Thoracic aorta (tissue), 2 donors: ENCODE measurements at places on chromosomes 2 and 18.

DNA sequence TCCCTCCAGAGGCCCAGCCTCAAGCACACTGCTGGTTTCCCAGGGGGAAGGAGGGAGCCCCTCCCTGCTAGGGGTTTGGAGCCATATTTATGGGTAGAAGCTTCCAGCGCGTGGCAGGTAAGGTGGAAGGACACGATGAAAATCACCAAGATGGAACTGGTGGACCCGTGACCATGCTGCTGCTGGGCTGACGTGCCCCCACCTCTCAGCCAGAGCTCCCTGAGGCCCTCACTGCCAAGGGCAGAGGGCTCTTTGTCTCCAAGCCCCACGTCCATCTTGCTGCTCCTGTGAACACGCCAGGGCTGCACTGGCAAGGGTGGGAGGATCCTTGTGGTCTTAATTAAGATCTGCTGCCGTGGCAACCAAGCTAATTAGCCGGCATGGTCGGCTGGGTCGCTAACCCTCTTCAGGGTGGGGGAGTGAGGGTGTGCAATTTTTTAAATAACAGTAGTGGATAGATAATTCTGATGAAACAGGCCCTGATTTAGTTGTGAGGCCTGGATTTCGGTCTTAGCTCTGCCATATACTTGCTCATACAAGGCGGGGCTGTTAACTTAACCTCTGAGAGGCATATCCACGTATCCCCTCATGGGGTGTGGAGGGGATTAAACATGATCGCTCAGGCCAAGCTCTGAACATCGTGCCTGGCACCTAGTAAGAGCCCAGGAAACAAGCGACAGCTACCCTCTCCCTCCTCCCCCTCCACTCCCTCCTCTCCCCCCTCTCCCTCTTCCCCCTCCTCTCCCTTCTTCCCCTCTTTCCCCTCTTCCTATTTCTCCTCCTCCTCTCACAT lies 232.8 kb downstream of the CELF4 start:
- DNase-seq = no peak
- no peaks in the 10 kb centered on the region for H3K27me3 ChIP-seq
- H3K27ac ChIP-seq = no peak overlapping the region
- H3K4me1 ChIP-seq = no peaks in the 10 kb centered on the region
- no peak overlapping the region for H3K4me3 ChIP-seq
- no peaks in the 10 kb centered on the region for H3K36me3 ChIP-seq

GRCh38 chr2:211354481-211354880 lies 798.1 kb downstream of the CPS1 start:
- no peak overlapping the region for H3K27ac ChIP-seq

DNA sequence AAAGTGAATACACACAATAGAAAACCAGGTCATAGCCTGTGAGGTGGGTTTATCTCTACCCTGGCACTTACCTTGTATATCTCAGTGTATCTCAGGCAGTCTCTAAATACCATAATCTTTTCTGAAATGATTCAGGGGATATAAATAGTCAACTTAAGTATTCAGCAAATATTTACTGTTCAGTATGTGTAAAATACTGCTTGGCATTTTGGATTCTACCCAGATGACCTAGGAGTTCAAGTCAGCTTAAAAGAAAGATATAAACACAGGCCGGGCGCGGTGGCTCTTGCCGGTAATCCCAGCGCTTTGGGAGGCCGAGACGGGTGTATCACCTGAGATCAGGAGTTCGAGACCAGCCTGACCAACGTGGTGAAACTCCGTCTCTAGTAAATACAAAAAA lies 23.8 kb downstream of the GRHL1 start:
- no peak overlapping the region for H3K4me3 ChIP-seq
- no peak for DNase-seq
- H3K4me1 ChIP-seq = peaks cover 4% of the 10 kb centered on the region
- H3K36me3 ChIP-seq = no peaks in the 10 kb centered on the region
- no peak overlapping the region for H3K27ac ChIP-seq
- no peaks in the 10 kb centered on the region for H3K27me3 ChIP-seq

DNA sequence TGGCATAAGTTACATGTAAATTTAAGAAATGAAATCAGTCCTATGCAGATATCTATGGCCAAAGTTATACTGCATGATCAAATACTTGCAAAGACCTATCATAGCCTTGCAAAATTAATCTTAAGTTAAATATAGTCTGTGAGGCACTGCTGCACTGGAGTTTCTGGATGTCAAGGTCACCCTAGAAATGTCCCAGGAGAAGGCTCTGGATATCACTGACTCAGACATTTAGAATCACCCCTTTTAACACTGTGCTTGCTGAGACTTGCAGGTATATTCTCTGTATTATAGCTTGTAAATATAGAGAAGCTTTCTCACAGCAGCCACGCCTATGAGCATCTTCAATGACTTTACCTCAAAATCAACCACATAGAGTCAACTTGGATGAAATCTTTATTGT lies 51.5 kb downstream of the ETAA1 start:
- H3K27me3 ChIP-seq = no peaks in the 10 kb centered on the region
- H3K27ac ChIP-seq = no peak overlapping the region
- DNase-seq = no peak
- H3K4me1 ChIP-seq = no peaks in the 10 kb centered on the region
- H3K36me3 ChIP-seq = no peaks in the 10 kb centered on the region
- no peak overlapping the region for H3K4me3 ChIP-seq

GRCh38 chr2:43305517-43305916 lies 79.1 kb upstream of the ZFP36L2 start:
- H3K27ac ChIP-seq = peak overlapping the region; percentile 80
- no peaks in the 10 kb centered on the region for H3K36me3 ChIP-seq
- no peaks in the 10 kb centered on the region for H3K27me3 ChIP-seq
- no peak for DNase-seq

DNA sequence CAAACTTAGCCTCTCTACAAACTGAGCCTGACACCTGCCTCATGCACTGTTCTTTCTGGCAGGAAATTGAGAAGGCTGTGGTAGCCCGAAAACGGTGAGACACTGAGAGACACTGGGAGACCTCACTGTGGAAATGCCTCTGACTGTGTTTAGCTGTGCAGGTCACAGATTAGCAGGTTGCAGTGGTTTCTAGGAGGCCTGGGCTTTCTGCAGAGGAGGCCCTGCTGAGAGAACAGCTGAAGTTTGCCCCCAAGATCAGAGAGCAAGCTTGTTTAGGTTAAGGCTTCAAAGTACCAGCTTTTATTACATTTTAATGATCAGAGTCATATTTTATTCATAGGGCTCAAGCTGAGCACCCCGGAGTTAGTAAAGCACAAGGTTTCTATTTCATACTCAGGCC lies 68.7 kb upstream of the LYPD6 start:
- DNase-seq = no peak
- H3K27ac ChIP-seq = no peak overlapping the region
- no peaks in the 10 kb centered on the region for H3K27me3 ChIP-seq
- no peaks in the 10 kb centered on the region for H3K4me1 ChIP-seq
- no peak overlapping the region for H3K4me3 ChIP-seq
- H3K36me3 ChIP-seq = no peaks in the 10 kb centered on the region

DNA sequence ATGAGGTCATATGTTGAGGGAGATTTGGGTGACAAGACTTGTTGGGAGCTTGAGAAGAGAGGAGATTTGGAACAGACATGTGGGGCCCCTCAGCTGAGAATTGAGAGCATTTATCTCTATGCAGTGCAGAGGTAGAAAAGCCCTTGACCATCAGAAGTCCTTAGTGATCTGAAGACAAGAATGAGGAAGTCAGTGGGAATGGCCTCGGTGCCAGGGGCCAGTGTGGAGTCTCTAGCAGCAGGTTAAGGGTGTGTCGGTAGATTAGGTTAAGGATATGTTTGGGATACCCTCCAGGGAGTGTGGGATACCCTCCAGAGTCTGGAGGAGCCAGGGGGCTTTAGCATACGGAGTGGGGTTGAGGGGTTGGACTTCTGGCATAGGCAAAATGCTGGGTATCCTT lies 41.6 kb downstream of the FBXO48 start:
- H3K27ac ChIP-seq = no peak overlapping the region
- H3K4me3 ChIP-seq = no peak overlapping the region
- no peaks in the 10 kb centered on the region for H3K36me3 ChIP-seq

DNA sequence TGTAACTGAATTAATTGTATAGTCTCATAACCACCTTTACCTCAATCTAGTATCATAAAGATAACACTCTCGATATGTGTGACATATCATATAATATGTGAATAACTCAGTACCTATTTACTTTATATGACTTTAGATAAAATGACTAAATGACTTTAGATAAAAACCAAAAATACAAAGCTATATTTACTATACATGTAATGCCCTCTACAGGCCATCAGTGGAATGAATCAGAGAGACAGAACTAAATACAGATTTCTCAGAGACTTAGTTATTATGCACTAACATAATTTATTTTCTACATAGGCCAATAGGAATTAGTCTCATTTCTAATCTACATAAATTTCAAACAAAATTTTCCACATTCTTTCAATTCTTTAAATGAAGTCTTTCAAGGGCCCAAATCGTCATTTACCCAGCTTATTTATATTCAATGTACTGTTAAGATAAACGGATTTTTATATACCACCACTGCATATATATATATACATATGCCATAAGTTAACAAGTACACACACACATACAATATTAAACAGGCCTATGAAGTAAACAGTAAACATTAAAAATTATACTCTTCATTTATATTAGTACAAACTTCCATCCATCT lies 219.9 kb downstream of the EXOC6B start:
- DNase-seq = no peak
- H3K4me1 ChIP-seq = no peaks in the 10 kb centered on the region
- H3K27me3 ChIP-seq = no peaks in the 10 kb centered on the region
- no peak overlapping the region for H3K27ac ChIP-seq

- H3K36me3 ChIP-seq = no peaks in the 10 kb centered on the region
- H3K27me3 ChIP-seq = no peaks in the 10 kb centered on the region
- no peak overlapping the region for H3K27ac ChIP-seq
- no peak for DNase-seq
- H3K4me1 ChIP-seq = no peaks in the 10 kb centered on the region
- no peak overlapping the region for H3K4me3 ChIP-seq
Measured at GRCh38 chr2:120716641-120717585, 18.8 kb upstream of the GLI2 start.

DNA sequence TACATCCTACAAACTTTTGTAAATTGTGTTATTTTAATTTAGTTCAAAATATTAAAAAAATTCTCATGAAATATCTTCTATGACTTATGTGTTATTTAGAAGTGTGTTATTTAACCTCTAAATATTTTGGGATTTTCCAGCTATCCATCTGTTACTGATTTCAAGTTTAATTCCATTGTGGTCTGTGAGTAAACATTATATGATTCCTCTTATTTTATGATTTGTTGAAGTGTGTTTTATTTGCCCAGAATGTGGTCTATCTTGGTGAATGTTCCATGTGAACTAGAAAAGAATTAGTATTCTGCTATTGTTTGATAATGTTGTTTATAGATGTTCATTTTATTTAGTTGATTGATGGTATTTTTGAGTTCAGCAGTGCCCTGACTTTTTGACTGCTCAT lies 136.0 kb downstream of the ZNF804A start:
- no peak overlapping the region for H3K27ac ChIP-seq
- H3K4me3 ChIP-seq = no peak overlapping the region
- H3K36me3 ChIP-seq = no peaks in the 10 kb centered on the region
